ENCODE measurements at places on chromosomes 3 and 15.

DNA sequence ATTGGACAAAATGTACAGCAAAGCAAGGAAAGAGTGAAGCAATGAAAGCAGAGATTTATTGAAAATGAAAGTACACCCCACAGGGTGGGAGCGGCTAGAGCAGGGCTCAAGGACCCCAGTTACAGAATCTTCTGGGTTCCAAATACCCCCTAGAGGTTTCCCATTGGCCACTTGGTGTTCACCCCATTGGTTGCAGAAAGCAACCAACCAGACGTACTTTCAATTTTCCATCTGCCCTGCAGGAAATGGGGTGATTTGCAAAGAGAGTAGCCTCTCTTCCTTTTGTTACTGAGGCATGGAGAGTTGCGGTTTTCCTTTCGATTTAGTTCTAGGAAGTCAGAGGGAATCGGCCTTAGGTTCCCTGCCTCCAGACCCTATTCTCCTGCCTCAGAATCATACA is 2.4 kb downstream of the PML start:
- no peak for DNase-seq

DNA sequence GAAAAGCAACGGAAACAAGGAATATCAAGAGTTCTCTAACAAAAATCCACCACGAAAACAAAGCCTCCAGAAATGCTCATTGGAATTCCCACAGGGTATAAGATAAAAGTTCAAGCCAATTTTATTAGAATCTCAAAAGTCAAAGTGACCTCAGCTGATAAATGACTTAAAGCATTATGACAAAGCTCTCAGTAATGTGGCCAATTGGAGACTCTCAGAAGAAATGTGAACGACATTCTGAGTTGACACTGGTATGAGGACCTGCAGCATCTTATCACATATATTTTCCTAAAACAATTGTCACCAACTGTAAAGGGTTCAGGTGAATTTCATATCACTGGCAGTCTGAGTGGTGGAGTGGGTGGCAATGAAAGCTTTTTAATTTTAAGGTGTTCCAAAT is 199.1 kb downstream of the FOXP1 start:
- DNase-seq = no peak

DNA sequence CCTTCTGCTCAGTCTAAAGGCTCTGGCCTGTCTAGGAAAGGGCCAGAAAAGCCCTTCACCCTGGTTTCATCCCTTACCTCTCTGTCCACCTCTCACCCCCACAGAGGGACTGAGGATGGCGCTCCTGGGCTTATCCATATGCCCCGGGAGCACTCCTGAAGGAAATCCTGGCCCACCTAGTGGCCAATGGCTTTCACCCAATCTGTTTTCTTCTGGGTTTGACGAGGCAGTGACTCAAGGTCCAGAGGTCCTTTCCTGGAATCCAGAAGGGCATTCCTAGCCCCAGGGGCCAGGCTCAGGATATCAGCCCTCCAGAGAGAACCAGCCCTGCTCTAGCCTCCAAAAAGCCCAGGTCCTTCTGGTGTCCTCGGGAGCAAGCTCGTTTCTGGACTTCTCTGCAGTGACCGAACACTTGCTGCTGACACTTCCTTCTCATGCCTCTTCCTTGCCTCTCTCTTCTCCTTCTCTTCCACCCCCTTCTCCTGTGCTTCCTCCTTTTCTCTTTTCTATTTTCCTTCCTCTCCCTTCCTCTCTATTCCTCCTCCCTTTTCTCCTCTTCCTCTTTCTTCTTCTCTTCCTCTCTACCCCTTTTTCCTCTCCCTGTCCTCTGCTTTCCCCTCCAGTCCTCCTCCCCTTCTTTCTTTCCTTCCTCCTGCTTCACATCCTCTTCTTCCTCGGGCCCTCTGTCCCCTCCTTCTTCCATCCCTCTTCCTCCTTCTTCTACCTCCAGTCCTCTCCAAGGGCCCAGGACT is 59.6 kb downstream of the RHCG start:
- DNase-seq = no peak

GRCh38 chr3:171178714-171179113 is 152.2 kb upstream of the SLC2A2 start:
- no peak for DNase-seq

DNA sequence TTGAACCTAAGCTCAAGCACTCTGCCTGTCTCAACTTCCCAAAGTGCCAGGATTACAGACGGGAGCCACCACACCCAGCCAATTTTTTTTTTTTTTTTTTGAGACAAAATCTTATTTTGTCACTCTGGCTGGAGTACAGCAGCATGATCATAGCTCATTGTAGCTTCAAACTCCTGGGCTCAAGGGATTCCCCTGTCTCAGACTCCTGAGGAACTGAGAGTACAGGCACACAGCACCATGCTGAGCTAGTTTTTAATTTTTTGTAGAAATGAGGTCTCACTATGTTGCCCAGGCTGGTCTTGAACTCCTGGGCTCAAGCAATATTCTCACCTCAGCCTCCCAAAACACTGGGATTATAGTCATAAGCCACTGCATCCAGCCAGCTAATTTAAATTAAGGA is 36.8 kb upstream of the SUCLG2 start:
- DNase-seq = no peak

DNA sequence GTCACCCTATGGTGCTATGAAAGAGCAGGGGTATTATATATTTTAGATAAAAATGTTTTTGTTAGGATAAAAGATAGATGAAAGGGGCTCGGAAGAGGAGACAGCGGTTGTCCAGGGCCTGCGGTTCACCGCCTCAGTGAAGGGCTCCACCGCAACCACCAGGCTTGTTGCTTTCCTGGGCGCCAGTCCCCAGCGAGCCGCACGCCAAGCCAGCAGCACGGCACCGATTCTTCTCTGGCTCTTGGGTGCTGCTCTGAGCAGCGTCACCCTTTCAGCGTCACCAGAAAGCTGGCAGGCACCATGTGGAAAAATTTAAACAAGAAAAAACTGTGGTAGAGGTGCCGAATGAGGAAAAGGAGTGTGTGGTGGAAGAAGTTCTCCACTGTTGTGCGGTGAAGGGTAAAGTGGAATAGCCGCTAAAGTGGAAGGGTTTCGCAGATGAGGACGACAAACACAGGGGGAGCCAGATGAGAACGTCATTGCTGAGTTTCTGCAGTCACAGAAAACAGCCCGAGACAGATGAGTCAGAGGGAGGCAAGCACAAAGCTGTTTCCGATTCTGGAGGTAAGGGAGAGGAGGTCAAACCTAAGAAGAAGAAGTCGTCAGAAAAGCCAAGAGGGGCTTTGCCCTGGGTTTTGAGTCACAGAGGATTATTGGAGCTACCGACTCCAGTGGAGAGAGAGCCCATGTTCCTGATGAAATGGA is 569.2 kb downstream of the ZBBX start:
- no peak for DNase-seq

DNA sequence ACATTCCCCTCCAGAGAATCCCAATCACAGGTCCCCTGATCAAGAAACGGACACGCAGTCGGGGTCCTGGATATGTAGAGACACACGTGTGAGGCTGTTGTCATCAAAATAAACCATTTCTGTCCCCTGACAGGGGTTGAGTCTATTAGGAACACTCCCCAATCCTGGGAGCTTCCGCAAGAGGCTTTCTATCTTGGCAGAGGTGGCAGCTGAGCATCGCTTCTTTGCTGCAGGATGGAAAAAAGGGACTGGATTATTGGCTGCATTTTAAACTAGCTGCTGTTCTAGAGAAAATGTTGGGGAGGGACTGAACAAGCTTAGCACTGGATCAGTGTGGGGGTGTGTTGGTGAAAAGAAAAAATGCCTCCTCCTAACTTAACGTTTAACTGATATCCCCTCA is 2.5 kb upstream of the CNTN4 start:
- DNase-seq = no peak

GRCh38 chr15:78651930-78652615 is 11.1 kb upstream of the CHRNB4 start:
- DNase-seq = no peak

- no peak for DNase-seq
These were observed 126.5 kb downstream of the DGKG start for GRCh38 chr3:186235554-186235953.

GRCh38 chr3:49641921-49642707 is 32.0 kb upstream of the APEH start:
- DNase-seq = no peak

DNA sequence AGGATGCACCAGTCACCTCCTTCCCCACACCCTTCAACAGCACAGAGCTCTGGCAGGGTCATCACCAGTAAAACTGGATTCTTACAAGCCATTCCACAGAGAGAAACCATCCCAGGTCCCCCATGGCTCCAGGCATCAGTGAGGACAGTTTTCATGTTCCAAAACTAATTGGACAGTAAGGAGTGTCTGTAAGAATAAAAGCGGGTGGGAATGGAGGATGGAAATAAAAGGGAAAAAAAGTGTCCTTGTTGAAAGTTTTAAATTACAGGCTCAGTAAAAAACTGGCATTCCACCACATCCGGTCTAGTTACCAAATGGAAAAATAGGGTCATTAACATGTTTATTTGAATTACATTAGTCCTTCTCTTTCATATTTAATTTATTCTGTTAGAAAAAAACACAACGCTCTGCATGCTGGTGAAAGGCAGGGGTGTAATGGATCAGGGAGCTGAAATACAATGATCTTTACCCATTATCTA is 117.4 kb downstream of the TIGIT start:
- no peak for DNase-seq

GRCh38 chr3:42685363-42685881 is at the start of gene KLHL40:
Gene KLHL40 (plus strand): TSS chr3:42685537. CDS start chr3:42685619, 82 bp downstream.
- DNase-seq = no peak

GRCh38 chr3:105353485-105354161 is 13.1 kb upstream of the ALCAM start:
- no peak for DNase-seq

GRCh38 chr3:147945968-147946519 is 536.9 kb downstream of the ZIC1 start:
- no peak for DNase-seq

GRCh38 chr3:68832680-68833079 is 99.7 kb downstream of the TAFA4 start:
- no peak for DNase-seq

DNA sequence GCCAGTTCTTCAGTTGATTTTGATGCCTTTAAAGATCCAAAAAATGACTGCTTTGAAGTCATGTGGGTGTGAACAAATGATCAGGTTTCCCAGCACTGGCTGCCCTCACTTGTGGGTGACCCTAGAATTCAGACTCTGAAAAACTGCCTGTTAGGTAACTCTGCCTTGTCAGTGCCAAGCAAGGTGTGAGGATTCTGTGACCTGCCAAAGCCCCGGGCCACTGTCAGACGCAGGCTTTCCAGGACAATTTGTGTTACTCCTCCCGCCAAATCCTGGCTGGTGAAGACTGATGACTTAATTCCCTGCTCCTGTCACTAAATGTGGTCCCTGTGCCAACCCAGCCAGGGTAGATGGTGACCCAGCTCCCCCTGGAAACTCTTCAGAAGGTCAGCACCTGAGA is 99.2 kb upstream of the PSMD6 start:
- no peak for DNase-seq

DNA sequence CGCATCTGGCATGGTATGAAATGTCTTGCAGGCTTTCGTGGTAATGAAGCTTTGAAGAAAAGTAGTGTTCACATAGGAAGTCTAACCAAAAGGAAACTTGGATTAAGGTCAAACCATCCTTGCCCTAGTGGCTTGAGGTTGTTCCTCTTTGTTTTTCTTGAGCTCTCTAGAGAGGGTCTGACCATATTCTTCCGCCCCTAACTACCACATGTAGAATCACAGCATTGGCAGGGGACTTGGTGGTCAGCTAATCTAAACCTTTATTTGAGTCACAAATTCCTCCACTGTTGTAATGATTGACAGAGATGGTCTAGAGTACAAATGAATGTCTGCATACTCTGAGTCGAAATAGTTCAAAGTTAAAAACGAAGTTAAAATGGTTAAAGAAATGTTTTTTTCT is 39.1 kb upstream of the PHLDB2 start:
- DNase-seq = no peak

DNA sequence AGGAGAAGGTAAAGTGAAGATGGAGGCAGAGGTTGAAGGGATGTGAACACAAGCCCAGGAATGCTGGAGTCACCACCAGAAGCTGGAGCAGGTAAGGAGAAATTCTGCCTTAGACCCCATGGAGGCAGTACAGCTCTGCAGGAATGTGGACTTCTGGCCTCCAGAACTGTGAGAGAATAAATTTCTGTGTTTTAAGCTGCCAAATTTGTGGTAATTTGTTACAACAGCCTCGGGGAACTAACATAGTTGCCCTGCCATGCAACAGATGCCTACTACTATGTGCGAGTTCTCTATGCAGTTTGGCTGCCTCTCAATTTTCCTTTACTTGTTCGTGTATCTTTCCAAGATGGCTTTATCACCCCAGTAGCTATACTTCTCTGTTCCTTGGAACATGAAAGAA is 394.1 kb downstream of the TUSC7 start:
- no peak for DNase-seq

GRCh38 chr3:193174140-193174539 is 66.9 kb upstream of the PLAAT1 start:
- no peak for DNase-seq

GRCh38 chr3:2765002-2765579 is 345.1 kb downstream of the IL5RA start:
- DNase-seq = no peak

DNA sequence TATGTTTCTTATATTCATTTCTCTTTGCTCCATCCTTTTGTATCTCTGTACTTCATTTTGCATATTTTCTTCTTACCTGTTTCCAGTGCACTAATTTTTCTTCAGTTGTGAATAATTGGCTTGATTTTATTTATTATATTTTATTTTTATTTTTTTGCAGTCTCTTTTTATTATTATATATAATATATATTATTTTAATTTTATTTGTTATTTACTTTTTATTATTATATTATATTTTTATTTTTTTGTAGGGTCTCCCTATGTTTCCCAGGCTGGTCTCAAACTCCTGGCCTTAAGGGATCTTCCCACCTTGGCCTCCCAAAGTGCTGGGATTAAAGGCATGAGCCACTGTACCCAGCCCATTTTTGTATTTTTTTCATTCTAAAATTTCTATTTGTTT is 213.1 kb upstream of the TSC22D2 start:
- no peak for DNase-seq

DNA sequence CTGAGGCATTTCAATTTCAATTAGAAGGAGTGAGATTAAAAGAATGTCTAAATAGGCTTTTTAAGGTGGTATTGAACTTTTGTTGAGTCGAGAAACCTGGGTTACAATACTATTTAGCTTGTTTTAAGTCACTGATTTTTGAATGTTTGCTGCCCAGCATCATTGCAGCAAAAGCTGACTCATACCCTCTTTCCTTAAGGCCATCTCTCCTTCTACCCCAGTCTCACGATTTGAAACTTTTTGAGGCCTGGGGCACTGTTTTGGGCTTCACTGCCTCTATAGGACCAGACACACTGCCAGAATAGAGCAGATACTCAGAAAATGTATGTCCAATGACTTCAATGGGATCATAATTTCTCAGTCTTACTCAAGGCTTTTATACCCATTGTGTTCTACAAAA is 319.6 kb upstream of the TGFBR2 start:
- DNase-seq = no peak

DNA sequence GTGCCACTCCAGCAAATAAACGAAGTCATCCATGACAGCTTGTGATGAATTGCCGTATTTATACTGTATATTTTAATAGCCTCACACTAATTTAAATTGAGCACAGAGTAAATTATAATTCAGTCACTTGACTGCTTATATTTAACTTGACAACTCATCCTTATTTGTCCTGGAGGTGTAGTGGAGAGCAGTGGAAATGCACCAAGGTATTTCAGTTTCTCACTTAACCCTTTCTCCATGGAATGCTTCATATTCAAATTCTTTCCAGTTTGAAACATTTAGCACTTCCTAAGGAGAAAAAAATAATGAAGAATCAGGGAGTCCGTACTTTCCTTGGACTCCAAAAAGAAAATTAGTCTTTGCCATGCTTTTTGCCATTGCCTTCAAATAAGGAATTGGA is 99.0 kb downstream of the MAP2K5 start:
- no peak for DNase-seq

GRCh38 chr3:38224357-38224756 is 41.3 kb upstream of the SLC22A13 start:
- DNase-seq = no peak

- DNase-seq = no peak
These were observed 24.6 kb downstream of the ITGA11 start for GRCh38 chr15:68407141-68407885.
